Activated CD8-positive, alpha-beta T cell treated with anti-CD3 and anti-CD28 coated beads, Interleukin-2, amount 10 ng/mL, durations not matched to agents 7 days and 5 days (primary cell): ENCODE measurements at places on chromosomes 3 and 15. TPM values are rescaled to one million over a fixed set of nuclear protein-coding genes. Genes with fewer than 3 reads are reported as not detected.

DNA sequence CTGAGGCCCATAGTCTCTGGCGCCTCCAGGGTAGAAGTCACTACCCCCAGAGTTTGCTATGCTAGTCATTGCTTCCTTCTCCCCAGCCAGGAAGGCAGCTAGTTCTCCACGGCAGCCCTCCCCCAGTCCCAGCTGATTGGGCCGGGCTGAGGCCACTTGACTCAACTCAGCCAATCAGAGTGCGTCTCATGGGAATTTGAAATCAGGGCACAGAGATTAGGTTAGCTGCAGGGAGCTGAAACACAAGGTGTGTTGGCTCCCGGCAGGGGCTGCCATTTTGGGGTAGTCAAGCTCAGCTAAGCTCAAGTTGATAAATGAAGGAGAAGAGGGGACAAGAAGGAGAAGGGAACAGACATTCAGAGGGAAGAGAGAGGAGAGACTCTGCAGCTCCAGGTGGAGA, 32.8 kb downstream of the LINGO1 start:
- DNase-seq = peak; percentile 22

DNA sequence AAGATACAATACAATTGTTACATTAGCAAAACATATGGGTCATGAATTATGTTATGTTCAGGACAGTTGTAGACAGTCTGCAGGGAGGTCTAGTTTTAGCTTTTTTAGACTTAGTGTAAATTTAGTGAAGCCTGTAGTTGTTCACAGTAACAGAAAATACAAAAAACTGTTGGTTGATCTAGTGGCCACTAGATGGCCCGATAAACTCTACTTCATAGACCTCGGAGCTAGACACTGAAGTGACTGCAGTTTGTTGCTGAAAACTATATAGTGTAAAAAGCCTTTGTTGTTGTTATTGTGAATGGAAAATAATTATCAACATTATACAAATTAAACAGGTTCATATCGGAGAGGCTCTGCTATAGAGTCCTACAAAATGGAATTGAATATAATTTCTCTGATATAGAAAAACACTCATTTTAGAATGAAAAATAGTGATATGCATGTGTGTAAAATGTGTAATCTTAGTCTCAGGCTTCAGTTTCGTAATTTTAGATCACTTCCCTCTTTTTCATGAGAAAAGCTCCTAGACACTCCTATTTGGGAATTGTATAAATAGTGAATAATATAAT, 18.3 kb downstream of the MAGEL2 start:
- DNase-seq = no peak

DNA sequence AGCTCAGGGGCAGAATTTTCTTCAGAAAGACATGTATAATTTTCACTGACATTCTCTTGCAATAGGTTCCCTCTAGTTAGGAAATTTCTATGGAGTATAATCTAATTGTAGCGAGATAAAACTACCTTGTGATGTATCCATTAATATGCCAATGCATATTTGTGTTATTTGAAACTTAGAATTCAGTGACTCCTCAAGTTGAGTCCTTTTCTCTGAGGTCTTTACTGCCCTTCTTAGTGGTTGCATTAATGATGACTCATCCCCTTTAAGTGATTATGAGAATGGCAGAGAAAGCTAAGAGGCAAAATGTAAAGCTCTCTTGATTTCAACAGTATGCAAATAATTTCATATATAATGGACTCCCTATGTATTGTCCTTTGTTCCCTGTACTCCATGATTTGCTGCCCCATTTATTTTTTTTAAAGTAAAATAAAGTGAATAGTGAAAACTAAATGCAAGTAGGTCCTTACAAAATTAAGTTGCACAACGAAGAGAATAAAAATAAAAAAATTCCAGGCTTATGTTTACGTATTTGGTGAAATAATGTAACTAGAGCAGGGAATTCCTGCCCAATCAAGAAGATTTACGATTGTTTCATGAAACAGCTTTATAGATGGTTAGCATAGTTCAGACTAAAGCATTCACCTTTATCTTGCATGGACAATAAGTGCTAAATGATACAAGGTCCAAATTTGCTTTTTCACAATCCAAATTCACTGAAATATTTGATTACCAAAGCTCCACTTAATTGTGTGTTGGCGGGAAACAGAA, 78.1 kb downstream of the ZPLD1 start:
- DNase-seq = no peak

DNA sequence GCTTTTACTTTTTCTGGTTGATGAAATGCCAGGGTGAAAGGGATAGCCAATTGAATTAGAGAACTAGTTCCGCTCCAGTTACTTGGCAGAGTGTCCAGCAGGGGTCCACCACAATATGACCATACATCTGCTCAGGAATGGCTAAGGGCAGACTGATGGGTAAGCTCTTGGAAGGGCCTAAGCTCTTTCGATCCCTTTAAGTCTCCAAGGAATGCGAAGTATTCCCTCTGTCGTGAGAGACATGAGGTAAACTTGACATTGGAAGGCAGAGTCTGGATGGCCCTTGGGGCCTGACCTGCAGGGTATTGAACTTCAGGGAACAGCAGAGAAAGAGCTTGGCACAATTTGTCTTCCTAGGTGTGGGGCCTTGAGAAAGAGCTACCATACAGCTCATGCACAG, 805.8 kb downstream of the PLOD2 start:
- no peak for DNase-seq

- DNase-seq = no peak
Observed at GRCh38 chr3:101634591-101635196, 42.2 kb downstream of the ZBTB11 start.

- no peak for DNase-seq
Observed at GRCh38 chr3:180253283-180253682, 216.5 kb upstream of the PEX5L start.

DNA sequence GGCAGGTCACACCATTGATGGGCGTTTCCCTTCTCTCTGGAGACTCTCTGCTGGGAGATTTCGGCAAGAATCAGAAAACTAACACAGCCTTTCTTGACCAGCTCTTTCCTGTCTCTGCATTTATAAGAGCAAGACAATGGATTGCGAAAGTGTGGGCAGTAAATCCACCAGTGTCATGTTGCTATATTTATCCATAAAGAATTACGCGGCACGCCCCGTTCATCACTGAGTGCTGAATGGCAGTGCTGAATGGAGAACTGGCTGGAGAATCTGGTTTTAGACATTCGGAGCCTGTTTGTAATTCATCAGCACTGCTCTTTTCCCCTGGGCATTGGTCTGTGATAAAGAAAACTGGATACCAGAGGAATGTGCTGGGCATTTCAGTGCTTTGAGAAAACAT, 2.0 kb upstream of the CEMIP start:
- no peak for DNase-seq

DNA sequence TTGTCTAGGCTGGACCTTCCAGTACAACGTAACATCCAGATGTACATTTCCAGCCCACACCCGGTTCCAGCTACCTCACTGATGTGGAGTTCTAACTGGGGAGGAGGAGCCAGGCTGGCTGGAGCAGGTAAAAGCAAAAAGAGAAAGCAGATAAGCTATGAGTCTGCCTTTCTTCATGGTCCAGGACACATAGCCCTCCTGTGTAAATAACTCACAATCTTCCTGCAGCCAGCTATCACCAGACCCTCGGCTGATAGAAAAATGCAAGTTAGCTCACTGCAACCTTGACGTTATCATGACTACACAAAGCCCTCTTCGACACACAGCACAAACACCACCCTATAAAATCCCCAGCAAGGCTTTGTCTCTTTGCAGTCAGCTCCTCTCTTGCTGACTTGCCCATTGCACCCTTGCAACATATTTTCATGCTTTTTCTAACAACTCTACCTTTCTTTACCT, 20.5 kb upstream of the ELP6 start:
- DNase-seq = no peak

DNA sequence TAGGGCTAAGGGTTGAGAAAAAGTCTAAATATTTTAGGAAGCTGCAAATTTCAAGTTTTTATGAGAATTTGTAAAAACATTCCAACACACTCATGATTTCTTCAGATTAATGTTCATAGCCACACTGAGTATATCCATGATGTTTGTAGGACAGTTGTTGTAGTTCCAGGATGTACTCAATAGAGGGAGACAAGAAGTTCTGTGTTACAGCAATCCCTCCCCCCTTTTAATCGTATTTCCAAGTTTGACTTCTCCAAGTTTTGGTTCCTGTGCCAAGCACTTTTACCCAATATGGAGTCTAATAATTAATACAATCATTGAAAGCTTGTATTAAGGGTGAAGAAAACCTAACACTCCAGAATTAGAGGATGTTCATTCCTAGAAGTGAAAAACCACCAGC, 143.4 kb downstream of the FEZF2 start:
- DNase-seq = no peak

GRCh38 chr3:184129012-184129411, 6.1 kb upstream of the EIF2B5 start:
- peak; percentile 41 for DNase-seq

DNA sequence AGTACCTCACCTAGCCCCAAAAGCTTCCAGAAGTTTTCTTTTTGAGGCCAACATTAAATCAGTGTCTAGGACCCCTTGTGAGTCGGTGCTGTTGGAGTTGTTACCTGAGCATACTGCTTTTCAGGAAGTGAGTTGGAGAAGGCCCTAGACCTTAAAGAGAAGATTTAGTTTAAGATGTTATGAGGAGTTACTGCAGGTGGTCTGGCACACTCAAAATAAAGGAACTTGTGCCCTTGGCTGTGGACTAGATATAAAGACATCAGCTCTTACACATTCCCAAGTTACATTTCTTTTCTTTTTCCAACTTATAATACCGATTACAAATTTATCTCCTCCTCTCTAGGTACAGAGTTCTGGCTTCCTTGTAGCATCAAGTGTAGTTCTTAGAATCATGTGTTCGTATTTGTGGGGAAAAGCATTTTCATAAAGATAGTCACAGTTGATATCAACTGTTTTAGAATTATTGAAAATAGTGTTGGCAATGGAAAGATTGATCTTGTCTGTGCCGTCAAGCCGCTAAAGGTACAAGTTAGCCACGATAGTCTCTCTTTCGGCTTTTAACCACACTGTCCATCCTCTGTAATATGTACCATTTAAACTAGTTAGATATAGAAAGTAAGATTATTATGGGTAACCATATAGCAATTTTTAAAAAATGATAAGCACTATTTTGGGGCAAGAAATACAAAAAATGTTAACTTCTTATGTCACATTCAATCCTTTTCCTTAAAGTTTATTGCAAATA, 8.6 kb downstream of the ZIC1 start:
- no peak for DNase-seq

- no peak for DNase-seq
Observed at GRCh38 chr3:40162616-40163015, 146.9 kb upstream of the EIF1B start.

The ZMYND10 gene
- 5.1 TPM for total RNA-seq

The CCNB2 gene
- 107 TPM for total RNA-seq

The SERINC4 gene
- total RNA-seq = 0.21 TPM

The SPTSSB gene
- total RNA-seq = not detected

The CEP70 gene
- total RNA-seq = 15.9 TPM

The PLA2G4D gene
- not detected for total RNA-seq

The RETNLB gene
- not detected for total RNA-seq

The SLC51A gene
- total RNA-seq = not detected

The DAZL gene
- total RNA-seq = not detected
